HFF-Myc (cell line): ENCODE measurements at places on chromosomes 7 and 10.

DNA sequence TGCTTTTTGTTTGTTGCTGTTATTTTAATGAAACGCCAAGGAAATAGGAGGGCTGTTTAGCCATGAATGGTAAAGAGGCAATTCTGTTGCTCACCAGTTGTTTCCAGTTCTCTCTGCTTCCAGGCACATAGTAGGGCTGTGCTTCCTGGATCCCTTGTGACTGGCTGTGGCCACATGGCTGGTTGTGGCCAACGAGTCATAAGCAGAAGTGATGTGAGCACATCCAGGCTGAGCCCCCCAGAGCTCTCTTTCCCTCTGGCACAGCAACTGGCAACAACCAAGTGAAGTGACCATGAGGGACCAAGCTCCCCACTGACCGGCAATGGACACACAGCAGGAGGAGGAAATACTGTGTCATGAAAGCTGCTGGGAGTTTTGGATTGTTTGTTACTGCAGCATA, 10.3 kb downstream of the GRID1 start:
- DNase-seq: no peak

GRCh38 chr7:74037609-74038008, 9.6 kb downstream of the ELN start:
- no peak for DNase-seq

DNA sequence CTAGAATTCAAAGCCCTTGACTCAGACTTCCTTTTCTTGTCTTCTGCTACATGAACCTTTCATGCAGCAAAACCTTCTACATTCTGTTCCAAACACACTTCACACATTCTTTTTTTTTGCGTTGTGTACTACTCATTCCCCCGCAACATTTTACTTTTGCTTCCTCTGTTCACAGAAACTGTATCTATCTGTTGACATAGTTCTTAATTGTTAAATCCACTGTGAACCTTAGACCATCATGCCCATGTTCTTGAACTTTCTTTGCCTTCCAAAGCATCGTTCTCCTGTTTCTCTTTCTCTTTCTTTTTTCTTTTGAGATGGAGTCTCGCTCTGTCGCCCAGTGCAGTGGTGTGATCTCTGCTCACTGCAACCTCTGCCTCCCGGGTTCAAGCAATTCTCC, 14.2 kb downstream of the CCSER2 start:
- no peak for DNase-seq

DNA sequence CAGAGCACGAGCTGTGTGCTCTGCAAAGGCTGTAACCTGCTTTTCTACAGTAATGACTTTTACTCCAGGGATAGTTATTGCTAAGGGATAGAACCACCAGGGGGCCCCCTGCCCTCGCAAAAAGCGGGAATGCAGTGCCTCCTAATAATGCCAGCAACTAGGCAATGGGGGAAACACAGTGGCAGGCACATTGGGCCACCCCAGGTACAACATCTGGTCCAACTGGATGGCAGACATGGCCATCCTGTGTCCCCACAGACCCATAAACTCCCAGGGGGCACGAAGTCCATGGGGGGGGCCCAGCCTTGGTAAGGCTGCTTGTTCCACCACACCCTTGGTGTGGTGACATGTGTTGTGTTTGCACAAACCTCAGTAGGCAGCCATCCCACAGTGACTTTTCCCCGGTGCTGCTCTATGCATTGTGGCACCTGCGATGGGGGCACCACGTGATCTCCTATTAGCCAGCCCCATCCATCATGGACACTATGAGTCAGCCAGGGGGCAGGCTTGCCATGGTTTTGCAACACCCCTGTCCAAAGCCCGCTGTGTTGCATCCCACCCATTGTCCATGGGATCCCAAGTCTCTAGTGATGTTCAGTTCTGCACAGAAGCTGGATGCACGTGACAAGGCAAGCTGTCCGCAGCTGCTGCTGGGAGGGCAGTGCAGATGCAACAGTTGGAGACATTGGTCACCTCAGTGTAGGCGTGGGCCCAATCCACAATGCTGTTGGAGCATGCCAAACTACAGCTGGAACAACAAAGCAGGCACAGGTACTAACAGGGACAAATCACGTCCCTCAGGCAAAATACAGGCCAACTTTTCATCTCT, 84.0 kb downstream of the ANLN start:
- DNase-seq: no peak

- DNase-seq: no peak
Measured at GRCh38 chr10:4450169-4450568, 375.8 kb upstream of the AKR1E2 start.

GRCh38 chr7:116528008-116528789, 3.4 kb downstream of the CAV1 start:
- peak; percentile 72 for DNase-seq

DNA sequence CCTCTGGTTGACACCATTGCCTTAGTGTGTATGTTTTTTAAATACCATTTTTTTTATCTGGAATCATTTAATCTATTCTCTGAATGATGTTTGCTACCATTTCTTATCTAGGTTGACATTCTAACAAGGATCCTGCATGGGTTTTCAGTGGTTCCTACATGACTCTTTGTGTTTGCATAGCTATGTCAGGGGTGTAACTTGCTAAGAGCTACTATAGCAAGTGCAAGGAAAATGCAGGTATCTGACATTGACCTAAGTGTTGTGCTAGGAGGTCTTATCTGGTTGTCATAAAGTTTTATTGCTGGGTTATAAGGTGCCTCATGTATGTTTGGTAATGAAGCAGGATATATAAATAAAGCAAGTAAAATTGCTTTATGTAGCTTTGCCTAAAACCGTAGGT, 183.2 kb downstream of the PLXDC2 start:
- DNase-seq: no peak

DNA sequence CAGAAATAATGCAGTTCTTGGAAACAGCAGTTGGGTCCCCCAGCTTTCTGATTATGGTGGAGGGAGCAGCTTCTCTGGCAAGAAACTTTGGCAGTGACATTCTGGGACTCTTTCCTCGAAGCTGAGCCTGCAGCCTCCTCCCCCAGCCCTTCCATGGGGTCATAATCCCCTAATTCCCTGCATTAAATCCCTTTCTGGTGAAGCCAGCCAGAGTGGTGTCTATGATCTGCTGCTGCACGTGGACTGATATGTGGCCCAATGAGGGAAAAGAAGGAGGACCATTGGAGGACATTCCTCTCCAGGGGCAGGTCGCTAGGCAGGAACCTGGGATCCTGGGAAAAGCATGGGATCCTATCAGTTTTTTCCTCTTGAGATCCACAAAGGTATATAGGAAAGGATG, 470.5 kb downstream of the RPS24 start:
- no peak for DNase-seq

DNA sequence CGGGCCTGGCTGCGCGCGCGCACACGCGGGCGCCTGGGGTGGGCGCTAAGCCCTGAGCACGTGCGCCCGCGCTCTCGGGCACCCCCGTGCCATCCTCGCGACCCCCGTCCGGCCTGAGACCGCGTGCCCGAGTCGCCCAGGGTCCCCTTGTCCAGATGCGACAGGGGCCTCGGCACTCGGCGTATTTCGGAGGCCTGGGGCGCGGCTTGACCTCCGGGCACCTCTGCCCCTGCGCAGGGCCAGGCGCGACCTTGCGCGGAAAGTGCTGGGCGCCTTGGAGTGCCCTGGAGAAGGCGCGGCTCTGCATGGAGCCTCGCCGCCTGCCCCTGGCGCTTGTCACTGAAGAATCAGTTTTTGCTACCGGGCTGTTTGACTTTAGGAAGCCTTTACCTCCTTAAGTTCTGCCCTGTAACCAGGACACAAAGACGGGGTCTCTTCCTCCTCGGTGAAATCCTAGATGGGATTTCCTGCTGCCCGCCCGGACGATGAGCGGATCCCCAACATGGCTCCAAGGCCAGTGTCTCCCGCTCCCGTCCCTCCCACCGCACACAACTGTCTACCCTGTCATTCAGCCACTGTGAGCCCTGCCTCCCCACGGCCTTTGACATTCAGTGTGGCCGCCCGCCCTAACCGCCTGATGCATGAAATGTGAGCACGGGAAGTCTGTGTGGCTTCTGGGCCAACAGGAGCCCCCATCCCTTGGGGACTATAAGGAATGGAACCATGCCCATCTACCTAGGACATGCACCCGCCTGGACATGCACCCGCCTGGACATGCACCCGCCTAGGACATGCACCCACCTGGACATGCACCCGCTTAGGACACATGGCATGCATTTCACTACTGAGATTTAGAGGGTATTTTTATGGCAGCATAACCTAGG, 1.1 kb upstream of the STK32C start:
- no peak for DNase-seq
